ENCODE measurements at places on chromosomes 4 and X. TPM values are rescaled to one million over a fixed set of nuclear protein-coding genes. Genes with fewer than 3 reads are reported as not detected.

DNA sequence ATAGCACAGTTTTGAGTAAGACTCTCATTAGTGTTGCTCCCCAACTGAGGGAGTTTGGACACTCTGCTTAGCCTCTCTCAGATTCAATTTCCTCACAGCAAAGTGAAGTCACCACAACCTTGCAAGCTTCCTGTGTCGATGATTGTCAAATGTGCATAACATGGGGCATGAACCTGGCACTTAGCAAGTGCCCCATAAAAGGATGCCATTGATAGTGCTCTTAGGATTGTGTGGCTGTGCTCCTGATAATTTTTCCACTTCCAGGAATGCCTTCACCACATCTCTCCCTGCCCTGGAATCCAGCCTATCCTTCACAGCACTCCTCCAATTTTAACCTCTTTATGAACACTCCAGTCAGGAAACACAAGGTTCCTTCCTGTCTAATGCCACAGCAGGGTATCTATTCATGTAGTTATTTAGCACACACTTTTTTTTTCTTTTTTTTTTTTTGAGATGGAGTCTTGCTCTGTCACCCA is 309.4 kb downstream of the PPP3CA start:
- H3K27ac ChIP-seq = no peak overlapping the region
- no peaks in the 10 kb centered on the region for H3K27me3 ChIP-seq
- no peaks in the 10 kb centered on the region for H3K36me3 ChIP-seq
- no peak for DNase-seq

- peaks cover 7% of the 10 kb centered on the region for H3K27me3 ChIP-seq
- no peak for DNase-seq
- H3K36me3 ChIP-seq = no peaks in the 10 kb centered on the region
These were observed 12.2 kb downstream of the MGAT4D start for GRCh38 chr4:140485939-140486338.

DNA sequence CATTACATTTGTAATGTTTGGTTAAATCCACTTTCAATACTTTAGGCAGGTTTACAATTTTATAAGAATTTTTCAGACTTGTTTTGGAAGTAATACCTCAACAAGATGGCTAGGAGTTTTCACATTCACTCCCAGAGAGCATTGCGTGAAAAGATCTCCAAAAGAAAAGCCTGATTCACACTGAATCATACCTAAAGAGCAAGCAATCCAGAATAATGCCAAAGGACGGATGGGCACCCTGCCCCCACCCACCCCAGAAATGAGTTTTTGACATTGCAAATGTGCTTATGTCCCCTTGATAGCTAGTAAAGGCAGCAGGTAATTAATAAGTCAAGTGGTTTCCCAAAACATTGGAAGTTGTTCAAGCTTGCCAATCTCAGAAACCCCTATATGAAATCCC is 557.7 kb upstream of the TENM3 start:
- H3K27me3 ChIP-seq = no peaks in the 10 kb centered on the region
- H3K36me3 ChIP-seq = no peaks in the 10 kb centered on the region
- H3K27ac ChIP-seq = no peak overlapping the region
- H3K4me1 ChIP-seq = peaks cover 9% of the 10 kb centered on the region

DNA sequence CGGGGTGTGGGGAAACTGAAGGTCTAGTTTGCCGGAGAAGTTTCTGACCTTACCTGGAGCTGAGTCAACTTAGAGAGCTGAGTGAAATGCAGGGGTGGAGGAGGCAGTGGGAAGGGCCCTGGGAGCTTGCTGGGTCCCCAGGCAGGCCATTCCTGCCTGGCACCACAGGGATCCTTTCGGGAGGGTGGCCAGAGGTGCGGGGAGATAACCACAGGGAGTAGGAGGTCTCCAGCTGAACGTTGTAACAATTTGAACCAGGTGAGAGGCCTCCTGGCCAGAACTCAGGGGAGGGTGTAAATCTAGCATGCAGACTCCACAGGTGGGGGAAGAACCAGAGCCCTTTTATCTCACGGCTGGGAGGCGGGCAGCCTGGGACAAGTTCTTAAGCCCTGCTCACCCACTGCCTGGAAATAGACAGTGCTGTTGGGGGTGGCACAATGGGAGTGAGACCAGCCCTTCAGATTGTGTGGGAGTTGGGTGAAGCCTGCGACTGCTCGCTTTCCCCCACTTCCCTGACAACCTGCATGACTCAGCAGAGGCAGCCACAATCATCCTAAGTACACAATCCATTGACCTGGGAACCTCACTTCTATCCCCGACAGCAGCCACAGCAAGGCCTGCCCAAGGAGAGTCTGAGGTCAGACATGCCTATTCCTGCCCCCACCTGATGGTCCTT is 247.4 kb downstream of the ADGRA3 start:
- no peaks in the 10 kb centered on the region for H3K4me1 ChIP-seq
- no peaks in the 10 kb centered on the region for H3K36me3 ChIP-seq
- H3K27ac ChIP-seq = no peak overlapping the region
- no peaks in the 10 kb centered on the region for H3K27me3 ChIP-seq
- no peak overlapping the region for H3K4me3 ChIP-seq

DNA sequence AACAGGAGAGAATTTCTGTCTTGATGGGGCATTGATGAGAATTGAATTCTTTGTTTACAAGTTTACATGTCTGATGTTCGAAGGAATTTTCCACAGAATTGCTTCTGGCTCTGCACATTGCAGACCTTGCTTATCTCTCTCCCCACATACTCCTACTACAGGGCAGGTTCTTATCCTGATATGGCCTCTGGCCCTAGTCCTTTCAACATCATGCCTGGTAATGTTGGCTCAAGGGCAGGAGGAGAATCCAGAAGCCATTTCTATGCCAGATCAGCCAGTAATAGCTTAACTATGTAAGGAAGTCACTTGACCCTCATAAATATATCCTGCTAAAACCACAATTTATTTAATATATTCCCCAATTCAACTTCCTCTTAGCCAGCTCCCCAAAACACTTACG is 24.3 kb upstream of the TSPAN5 start:
- no peaks in the 10 kb centered on the region for H3K36me3 ChIP-seq
- no peak overlapping the region for H3K27ac ChIP-seq
- peaks cover 19% of the 10 kb centered on the region for H3K4me1 ChIP-seq
- DNase-seq = no peak

- H3K27me3 ChIP-seq = no peaks in the 10 kb centered on the region
- H3K4me3 ChIP-seq = no peak overlapping the region
- H3K4me1 ChIP-seq = no peaks in the 10 kb centered on the region
- peak; percentile 31 for DNase-seq
- H3K27ac ChIP-seq = no peak overlapping the region
These were observed 2.5 kb upstream of the USP27X start for GRCh38 chrX:49876750-49877149.

GRCh38 chr4:138775489-138775888 is 240.1 kb upstream of the NOCT start:
- no peak for DNase-seq
- no peaks in the 10 kb centered on the region for H3K36me3 ChIP-seq
- H3K27ac ChIP-seq = no peak overlapping the region
- H3K27me3 ChIP-seq = no peaks in the 10 kb centered on the region
- H3K4me1 ChIP-seq = peaks cover 16% of the 10 kb centered on the region
- no peak overlapping the region for H3K4me3 ChIP-seq

The SORBS2 gene
- 15.7 TPM for total RNA-seq

The PIM2 gene
- 16.6 TPM for total RNA-seq

The CXCL5 gene
- total RNA-seq = 0.12 TPM
